ENCODE measurements at places on chromosomes 6 and 20.

- DNase-seq: no peak
These were observed 2.4 kb upstream of the FOXA2 start for GRCh38 chr20:22586645-22587310.

GRCh38 chr20:2820084-2820895, 4.1 kb downstream of the TMEM239 start:
- DNase-seq: no peak

GRCh38 chr6:141029908-141030307, 1102.8 kb upstream of the GJE1 start:
- no peak for DNase-seq

DNA sequence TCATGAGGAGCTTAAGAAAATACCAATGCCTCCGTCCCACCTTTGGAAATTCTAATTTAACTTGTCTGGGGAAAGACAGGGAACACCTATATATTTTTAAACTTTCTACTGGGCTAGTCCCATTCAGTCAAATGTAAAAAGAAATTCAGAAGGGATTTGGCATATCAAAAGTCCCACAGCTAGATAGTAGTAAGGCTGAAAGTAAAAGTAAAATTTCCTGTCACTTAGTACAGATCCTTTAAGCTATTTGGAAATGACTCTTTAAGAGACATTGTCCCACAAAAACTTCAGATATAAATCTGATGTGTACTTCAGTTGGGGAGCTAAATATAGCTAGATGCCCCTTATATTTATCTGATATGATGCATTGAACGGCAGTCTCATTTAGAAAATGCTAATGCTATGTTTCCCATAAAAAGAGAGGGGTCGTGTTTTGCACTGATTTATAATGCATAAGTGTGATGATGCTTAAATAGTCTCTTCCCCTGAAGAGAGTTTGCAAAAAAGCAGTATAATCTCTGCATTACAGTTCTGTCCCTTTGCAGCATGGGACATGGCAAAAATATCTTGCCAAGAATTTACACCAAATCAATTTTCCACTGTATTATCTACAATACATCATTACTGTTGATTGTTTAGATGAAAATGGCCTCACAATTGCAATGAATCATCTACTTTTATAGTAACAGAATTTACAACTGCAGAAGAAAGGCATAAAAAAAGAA, 860.8 kb upstream of the MAP3K7 start:
- DNase-seq: no peak

DNA sequence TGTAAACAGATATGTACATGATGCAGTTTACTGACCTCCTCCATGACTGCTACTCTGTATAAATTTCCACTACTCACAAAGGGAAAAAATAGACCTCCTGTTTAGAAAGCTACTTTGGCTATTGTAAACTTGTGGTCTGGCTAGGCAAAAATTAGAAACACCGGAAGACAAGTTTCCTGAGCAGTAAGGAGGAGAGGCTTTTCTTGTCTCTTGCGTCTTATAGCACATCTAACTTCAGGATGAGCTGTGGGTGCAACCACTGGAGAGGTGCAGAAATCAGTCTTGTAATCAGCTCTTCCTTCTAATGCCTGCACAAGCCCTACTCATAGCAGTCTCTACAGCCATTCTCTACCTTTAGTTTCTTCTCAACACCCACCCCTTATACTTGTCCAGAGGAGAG, 296.5 kb upstream of the SLC35B3 start:
- no peak for DNase-seq

- DNase-seq: no peak
These were observed 16.6 kb upstream of the CCND3 start for GRCh38 chr6:41958022-41958856.

Data from NCI-H1694 treated with DMSO at 0.1 percent for 48 hours (cell line).